Activated T-cell treated with anti-CD3 and anti-CD28 coated beads, Interleukin-2, amount 50 U/mL, for 24 hours (primary cell): ENCODE measurements at places on chromosomes 6 and 20.

GRCh38 chr6:111599259-111599658 lies 6.4 kb downstream of the TRAF3IP2 start:
- no peak for DNase-seq
- no peaks in the 10 kb centered on the region for H3K27me3 ChIP-seq
- peaks cover 39% of the 10 kb centered on the region for H3K4me1 ChIP-seq
- peak overlapping the region; percentile 51 for H3K27ac ChIP-seq
- no peak overlapping the region for H3K4me3 ChIP-seq

DNA sequence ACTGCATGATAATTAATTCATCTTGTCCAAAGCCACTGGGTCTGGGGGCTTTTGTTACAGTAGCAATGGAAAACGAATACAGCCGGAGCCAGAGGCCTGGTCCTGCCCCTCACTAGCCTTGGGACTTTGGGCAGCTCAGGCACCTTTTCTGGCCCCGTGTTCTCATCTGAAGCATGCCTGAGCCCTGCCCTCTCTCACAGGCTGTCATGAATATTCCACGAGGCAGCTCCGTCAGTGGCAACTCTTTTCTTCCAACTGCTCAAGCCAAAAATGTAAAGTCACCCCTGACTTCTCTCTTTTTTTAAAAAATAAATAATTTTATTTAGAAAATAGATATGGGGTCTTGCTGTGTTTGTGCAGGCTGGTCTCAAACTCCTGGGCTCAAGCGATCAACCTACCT lies 5.3 kb downstream of the BNIP5 start:
- H3K4me1 ChIP-seq = no peaks in the 10 kb centered on the region
- H3K27ac ChIP-seq = no peak overlapping the region
- H3K27me3 ChIP-seq = peaks cover 32% of the 10 kb centered on the region

DNA sequence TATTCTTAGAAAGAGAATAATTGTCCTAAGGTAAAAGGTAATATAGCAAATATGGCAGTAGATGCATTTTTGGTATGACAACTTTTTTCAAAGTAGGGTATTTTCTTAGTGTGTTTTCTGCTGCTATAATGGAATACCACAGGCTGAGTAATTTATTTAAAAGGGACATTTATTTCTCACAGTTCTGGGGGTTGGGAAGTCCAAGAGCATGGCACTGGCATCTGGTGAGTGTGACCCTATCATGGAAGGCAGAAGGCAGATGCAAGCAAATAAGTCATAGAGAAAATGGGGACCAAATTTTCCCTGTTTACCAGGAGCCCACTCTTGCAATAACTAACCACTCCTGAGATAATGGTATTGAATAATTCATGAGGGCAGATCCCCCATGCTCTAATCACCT lies 922.5 kb upstream of the MAN1A1 start:
- no peak overlapping the region for H3K4me3 ChIP-seq
- H3K36me3 ChIP-seq = no peaks in the 10 kb centered on the region

DNA sequence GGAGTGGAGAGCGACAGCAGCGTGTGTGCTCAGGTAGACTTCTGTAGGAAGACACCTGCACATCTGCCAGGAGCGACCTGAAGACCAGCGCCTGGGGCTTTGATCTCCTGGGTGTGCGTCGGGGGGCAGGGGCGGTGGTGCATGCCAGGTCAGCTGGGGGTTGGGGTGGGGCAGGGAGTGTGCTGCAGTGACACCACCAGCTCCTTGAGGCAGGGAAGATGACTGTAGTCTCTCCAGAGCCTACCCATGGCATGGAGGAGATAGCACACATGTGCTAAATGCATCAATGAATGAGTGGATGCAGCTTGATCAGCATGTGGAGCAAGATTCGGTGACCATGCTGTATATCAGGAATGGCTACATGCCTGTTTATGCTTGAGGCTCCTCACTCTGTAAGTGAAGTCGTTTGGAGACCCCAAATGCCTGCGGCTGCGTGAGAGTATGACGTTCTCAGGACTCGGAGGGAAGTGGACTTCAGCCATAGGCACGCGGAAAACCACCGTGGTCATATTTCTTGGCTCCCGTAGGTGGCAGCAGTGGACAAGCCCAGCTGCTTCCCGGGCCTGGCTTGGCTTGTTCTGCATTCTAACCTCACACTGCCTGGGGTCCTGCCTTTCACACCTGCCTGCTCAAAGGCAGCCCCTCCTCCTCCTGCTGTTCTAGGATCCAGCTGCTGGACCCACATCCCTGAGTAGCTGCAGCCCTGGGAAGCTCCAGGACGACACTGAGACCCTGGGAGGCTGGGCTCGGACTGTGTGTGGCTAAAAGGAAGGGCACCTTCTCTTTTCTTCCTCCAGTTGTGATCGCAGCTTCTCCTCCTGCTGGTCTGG lies 39.4 kb upstream of the KCNK16 start:
- peaks cover 25% of the 10 kb centered on the region for H3K27me3 ChIP-seq
- H3K4me3 ChIP-seq = no peak overlapping the region
- no peak overlapping the region for H3K27ac ChIP-seq
- DNase-seq = peak; percentile 66
- peaks cover 3% of the 10 kb centered on the region for H3K4me1 ChIP-seq

DNA sequence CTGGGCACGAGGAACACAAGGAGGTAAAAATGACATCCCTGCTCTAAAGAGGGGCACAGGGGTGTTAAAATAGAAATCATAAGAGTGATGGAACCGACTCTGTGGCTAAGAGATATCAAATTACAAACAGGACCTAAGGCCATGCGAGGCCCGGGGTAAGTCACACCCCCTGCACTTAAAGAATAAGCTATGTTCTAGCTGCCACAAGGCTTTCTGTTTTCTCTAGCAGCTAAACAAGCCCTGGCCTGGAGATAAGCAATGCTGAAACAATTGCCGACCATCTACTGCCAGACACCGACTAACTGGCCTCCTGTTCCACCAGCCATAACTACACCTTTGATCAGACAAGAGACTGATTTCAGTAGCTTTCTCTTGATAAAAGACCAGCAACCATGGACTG lies 32.4 kb downstream of the MDGA1 start:
- no peaks in the 10 kb centered on the region for H3K27me3 ChIP-seq
- H3K4me3 ChIP-seq = no peak overlapping the region
- no peaks in the 10 kb centered on the region for H3K4me1 ChIP-seq
- no peak overlapping the region for H3K27ac ChIP-seq
- peaks cover 15% of the 10 kb centered on the region for H3K36me3 ChIP-seq

DNA sequence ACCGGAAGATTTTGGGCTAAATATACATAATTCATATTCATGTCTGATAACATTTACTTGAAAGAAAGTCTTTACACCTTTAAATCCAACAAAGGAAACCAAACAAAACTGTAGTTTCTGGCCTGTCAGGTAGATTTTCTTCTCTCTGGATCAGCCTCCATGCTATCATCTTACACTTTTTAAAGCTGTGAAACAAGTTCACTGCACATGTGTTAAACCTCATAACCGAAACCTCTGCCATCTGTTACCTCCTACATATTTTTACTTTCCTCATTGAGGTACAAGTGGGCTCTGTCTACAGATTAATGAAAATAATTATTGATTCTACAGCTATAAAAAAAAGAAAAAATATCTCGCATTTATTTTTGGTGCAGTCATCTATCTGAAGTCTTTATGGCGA lies 149.9 kb downstream of the RALGAPA2 start:
- H3K4me1 ChIP-seq = peaks cover 21% of the 10 kb centered on the region
- no peak for DNase-seq
- H3K4me3 ChIP-seq = no peak overlapping the region
- H3K36me3 ChIP-seq = peaks cover 54% of the 10 kb centered on the region
- no peaks in the 10 kb centered on the region for H3K27me3 ChIP-seq

DNA sequence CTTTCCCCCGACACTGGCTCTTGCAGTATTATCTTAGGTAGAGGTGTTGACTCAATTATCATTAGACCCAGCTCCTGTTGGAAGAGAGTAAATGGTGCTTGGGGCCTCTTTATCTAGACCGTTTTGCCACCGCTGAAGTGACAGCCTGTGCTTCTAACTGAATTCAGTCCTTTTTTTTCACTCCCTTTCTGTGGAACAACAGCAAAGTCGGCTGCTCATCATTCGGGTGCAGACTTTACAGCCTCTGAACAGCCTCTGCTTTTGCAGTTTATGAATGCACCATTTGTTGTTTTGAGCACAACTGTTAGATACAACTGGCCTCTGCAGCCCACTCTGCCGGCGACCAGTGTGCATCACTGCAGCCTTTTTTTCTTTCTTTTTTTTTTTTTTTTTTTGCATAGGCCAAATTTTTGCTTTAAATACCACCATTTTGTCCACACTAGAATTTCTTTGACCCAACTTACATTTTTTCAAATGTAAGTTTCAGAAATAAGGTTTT lies 35.8 kb downstream of the RREB1 start:
- H3K4me3 ChIP-seq = no peak overlapping the region
- DNase-seq = no peak
- H3K27ac ChIP-seq = no peak overlapping the region
- no peaks in the 10 kb centered on the region for H3K27me3 ChIP-seq
- H3K36me3 ChIP-seq = no peaks in the 10 kb centered on the region

- peak overlapping the region; percentile 94 for H3K4me3 ChIP-seq
- peaks cover 2% of the 10 kb centered on the region for H3K27me3 ChIP-seq
- DNase-seq = no peak
- H3K27ac ChIP-seq = peak overlapping the region; percentile 97
These were observed 968 bp downstream of the PHF3 start for GRCh38 chr6:63636518-63637021.

DNA sequence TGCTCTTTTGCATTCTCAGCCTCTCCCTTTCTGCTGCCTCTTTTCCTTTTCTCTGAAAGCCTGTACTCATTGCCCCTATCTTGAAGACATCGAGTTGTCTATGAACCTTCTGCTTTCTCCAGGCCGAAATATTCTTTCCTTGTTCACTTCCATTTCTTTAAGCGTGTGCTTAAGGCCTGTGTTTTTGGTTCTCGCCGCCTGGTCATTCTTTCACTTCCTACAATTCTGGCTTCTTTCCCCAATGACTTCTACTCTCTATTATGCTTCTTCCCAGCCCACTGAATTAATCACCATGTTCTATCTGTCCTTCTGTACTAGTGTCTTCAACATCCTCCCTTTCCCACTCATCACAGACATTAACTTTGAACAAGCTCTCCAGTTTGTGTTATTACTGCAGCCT lies 69.6 kb downstream of the C6orf52 start:
- no peak overlapping the region for H3K4me3 ChIP-seq
- no peak for DNase-seq
- H3K27me3 ChIP-seq = no peaks in the 10 kb centered on the region
- no peak overlapping the region for H3K27ac ChIP-seq
- no peaks in the 10 kb centered on the region for H3K4me1 ChIP-seq

DNA sequence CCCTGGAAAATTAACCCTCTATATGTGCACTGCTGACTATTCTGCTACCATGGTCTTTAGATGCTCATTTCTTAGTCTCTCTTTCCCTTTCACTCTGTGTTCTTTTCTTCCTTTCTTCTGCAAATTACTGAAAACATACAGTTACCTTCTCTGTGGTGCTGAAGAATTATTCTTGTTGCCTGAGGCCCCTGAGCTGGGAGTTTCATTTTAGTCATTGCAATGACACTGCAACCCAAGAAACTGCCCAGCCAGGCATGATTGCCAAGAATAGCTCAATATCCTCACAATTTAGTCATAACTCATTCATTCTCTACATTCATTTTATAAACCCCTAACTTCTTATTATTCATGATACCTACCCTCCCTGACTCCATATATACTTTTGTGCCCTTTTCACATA lies 245.8 kb upstream of the RAB32 start:
- no peaks in the 10 kb centered on the region for H3K27me3 ChIP-seq
- H3K36me3 ChIP-seq = no peaks in the 10 kb centered on the region
- H3K27ac ChIP-seq = no peak overlapping the region
- DNase-seq = no peak
- no peak overlapping the region for H3K4me3 ChIP-seq

DNA sequence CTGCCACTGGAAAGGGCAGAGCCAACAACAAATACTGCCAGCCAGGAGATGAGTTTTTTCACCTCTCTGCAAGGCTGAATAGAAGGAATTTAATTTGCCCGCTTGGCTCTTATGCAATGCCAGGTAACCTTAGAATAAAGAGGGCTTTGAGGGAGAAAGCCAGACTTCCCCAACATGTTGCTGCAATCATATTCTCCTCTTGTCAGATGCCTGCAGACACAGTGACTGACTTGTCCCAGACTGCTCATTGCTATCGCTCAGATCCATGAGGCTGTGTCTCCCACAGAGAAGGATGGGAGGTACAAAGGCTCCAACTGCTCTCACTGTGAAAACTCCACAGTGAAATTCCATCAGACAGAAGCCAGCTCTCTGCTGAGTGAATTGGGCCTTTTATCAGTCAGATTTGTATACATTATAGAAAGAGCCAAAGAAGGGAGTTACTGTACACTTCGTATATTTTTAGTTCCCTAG lies 517.0 kb upstream of the ID4 start:
- no peak for DNase-seq
- H3K27ac ChIP-seq = no peak overlapping the region
- no peaks in the 10 kb centered on the region for H3K4me1 ChIP-seq
- H3K4me3 ChIP-seq = no peak overlapping the region

GRCh38 chr6:137978252-137978896 lies 111.3 kb downstream of the TNFAIP3 start:
- no peak for DNase-seq
- H3K27ac ChIP-seq = peak overlapping the region; percentile 62
- no peaks in the 10 kb centered on the region for H3K27me3 ChIP-seq
- H3K4me3 ChIP-seq = no peak overlapping the region
- peaks cover 64% of the 10 kb centered on the region for H3K4me1 ChIP-seq
- no peaks in the 10 kb centered on the region for H3K36me3 ChIP-seq

DNA sequence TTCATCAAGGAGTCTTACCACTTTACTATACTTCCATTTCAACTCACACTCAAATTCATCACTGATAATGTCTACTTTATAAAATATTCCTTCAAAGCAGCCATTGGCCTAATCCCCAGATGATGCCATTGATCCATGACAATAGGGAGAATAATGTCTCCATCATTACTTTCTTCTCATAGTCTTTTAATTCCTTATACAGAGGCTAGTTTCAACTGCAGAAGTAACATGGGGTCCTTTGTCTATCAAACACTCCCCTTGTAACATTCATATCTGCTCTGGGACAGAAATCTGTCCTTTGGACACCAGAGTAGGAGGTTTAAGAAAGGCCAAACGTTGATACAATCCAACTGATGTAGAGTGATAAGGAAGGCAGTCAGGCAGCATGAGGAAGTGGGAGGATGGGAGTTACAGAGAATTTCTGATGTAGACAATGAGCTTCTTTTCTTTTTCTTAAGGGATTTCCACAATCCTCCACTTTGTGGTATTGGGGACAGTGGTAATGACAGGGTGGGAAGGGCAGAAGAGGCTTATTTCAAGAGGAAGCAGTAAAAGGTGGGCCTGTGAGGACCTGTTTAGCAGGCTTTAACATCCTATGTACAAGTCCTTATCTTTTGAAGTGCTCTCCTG lies 18.9 kb upstream of the HLA-DOA start:
- peaks cover 11% of the 10 kb centered on the region for H3K27me3 ChIP-seq
- peaks cover 11% of the 10 kb centered on the region for H3K4me1 ChIP-seq
- H3K27ac ChIP-seq = no peak overlapping the region
- no peaks in the 10 kb centered on the region for H3K36me3 ChIP-seq
- no peak for DNase-seq

DNA sequence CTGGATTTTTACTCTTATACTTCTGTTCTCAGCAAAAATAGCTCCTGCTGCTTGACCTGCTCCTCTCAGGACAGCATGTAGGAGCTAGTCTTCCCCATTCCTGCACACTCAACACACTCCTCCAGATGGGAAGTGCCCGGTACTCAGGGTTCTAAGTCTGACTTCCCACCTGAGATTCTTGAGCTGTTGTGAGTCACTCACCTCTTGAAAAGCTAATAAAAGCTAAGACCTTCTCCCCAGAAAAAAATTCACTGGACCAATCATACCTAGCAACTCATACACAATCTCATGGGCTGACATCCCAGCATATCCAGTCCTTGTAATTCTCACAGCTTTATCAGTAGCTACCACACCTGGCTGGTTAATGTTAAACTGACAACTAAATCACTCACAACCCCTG lies 53.5 kb downstream of the TRPC4AP start:
- no peak for DNase-seq
- H3K36me3 ChIP-seq = peaks cover 76% of the 10 kb centered on the region
- H3K27me3 ChIP-seq = no peaks in the 10 kb centered on the region
- H3K4me3 ChIP-seq = no peak overlapping the region
- H3K4me1 ChIP-seq = peaks cover 8% of the 10 kb centered on the region
- peak overlapping the region; percentile 47 for H3K27ac ChIP-seq
